ENCODE measurements at places on chromosomes 2 and 18. TPM values are rescaled to one million over a fixed set of nuclear protein-coding genes. Genes with fewer than 3 reads are reported as not detected.

The MBD2 gene
- 159 TPM for total RNA-seq

The ARL6IP6 gene
- 20.4 TPM for total RNA-seq

The ALK gene
- not detected for total RNA-seq

The HNMT gene
- 1.7 TPM for total RNA-seq

The DNAJC5G gene
- total RNA-seq: not detected

The DNER gene
- 0.09 TPM for total RNA-seq

The PIK3C3 gene
- 35.7 TPM for total RNA-seq

The MGAT4A gene
- total RNA-seq: 25.5 TPM

The PJVK gene
- 0.66 TPM for total RNA-seq

The DBI gene
- total RNA-seq: 83.5 TPM
